Stimulated activated CD4-positive, alpha-beta T cell treated with anti-CD3 and anti-CD28 coated beads, Interleukin-15, amount 100 ng/mL, for 1 hour (primary cell): ENCODE measurements at places on chromosomes 12 and 14.

DNA sequence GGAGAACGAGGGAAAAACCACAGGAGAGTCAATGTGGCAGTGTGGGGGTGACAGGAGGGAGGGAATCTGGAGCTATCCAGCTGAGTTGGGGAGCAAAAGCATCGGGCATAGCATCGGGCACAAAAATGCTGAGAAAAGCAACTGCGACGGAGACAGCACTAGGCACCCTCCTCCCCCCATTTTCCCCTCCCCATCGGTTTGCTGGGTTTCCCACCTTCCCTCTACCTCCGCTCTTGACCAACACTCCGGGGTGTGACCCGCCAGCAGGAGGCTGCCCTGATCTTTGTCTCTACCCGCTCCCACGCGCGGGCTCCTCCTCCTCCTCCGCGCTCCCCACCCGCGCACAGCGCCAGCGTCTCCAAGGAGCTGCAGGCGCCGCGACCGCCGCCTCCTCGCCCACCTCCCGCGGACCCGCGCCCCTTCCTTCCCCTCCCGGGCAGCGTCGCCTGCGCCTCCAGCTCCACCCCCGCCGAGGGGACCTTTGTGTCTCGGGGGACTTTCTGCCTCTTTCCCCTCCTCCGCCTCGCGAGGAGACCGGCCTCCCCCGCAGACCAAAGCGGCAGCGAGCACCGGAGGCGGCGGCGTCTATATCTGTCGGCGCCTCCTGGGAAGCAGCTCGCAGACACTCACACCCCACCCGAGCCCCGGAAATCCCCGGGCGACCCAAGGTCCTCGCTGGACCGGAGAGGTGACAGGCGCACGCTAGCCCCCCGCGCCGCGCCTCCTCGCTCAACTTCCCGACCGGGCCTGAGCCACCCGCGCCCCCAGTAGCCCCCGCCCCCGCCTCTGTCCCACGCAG is 920 bp downstream of the CDK17 start:
- peak; percentile 62 for DNase-seq

DNA sequence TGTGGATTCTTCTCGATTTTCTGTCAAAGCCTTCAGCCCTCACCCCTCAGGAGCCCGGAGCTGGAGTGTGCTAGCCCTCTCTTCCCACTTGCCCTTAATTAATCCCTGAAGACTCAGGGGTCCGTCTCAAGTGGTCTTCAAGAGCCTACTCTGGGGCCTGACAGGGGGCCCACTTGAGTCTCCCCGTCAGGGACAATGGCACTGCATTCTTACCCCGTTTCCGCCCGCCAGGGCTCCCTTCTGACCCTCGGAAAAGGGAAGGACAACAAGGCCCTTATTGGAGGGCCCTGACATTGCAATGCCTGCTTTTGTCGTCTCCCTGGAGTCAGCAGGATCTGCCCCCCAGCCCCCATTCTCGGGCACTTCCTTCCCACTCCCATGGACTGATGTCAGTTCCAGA is 34.4 kb downstream of the TBX3 start:
- DNase-seq, result no peak

- no peak for DNase-seq
Measured at GRCh38 chr12:49568442-49569162, 660 bp upstream of the MCRS1 start.

DNA sequence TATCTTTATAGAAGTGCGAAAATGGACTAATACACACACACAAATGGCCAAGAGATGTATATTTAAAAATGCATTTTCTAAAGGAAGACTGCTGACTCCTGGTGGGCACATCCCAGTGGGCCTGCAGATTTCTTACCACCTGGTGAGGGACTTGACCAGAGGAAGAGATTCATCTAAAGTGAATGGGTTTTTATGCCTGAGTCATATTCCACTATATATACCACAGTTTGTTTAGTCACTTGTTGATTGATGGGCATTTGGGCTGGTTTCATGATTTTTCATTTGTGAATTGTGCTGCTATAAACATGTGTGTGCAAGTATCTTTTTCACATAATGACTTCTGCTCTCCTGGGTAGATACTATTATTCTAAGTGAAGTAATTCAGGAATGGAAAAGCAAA is 277.3 kb downstream of the SLC16A7 start:
- no peak for DNase-seq

GRCh38 chr12:47574252-47575021 is 131.4 kb downstream of the RPAP3 start:
- no peak for DNase-seq

DNA sequence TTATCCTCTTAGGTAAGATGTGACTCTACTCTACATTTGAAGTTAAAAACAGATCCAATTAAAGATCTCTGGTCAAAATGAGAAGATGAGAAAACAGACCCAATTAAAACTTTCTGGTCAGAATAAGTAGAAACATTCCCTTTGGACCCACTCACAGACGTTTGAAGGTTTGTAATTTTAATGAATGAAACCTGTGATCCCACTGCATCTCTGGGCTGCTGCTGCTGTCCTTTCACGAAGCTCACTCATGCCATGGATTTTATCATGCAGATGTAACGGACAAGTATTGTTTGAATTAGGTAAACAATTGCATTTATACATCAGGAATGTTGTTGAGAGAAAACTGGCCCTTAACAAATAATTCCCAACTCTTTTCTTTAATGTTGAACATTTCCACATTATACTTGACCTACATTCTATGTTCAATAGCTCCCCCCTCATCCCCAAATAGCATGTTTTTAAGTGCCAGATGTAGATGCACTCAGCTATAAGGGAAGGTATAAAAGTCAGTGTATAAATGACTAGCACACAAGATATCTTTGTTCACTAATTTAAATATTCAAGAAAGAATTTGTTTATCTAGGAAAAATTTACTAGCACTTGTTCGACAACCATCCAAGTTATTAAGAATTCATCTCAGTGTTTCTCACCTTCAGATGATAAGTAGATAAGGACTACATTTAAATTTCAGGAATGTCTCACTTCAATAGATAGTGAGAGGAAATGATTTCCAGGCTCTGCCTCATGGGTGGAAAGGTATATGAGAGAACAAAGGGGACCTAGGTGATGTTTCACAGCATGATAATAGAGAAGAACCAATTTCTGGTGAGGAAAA is 202.3 kb upstream of the LMNTD1 start:
- no peak for DNase-seq

GRCh38 chr12:91203610-91204009 is 21.0 kb upstream of the DCN start:
- DNase-seq, result no peak
